ENCODE measurements at places on chromosomes 3 and 15. TPM values are rescaled to one million over a fixed set of nuclear protein-coding genes. Genes with fewer than 3 reads are reported as not detected.

DNA sequence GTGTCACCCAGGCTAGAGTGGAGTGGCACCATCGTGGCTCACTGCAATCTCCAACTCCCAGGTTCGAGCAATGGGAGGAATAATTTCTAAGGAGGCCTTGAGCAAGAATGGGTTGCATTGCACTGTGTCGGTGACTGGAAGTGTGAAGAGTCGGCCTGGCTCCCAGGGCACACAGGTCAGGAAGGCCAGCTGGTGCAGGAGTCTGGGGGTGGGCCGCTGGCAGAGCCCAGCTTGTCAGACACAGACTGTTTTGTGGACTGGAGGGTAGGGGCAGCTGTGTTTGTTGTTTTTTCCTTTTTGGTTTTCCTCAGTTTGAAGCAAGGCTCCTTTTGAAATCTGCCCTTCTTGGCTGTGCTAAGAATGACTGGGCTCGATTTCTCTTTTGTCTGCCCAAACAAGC, 66.2 kb downstream of the ITGA11 start:
- no peak for DNase-seq
- H3K4me1 ChIP-seq = no peaks in the 10 kb centered on the region
- H3K4me3 ChIP-seq = no peak overlapping the region
- no peak overlapping the region for H3K27ac ChIP-seq
- H3K27me3 ChIP-seq = no peaks in the 10 kb centered on the region
- no peaks in the 10 kb centered on the region for H3K36me3 ChIP-seq

DNA sequence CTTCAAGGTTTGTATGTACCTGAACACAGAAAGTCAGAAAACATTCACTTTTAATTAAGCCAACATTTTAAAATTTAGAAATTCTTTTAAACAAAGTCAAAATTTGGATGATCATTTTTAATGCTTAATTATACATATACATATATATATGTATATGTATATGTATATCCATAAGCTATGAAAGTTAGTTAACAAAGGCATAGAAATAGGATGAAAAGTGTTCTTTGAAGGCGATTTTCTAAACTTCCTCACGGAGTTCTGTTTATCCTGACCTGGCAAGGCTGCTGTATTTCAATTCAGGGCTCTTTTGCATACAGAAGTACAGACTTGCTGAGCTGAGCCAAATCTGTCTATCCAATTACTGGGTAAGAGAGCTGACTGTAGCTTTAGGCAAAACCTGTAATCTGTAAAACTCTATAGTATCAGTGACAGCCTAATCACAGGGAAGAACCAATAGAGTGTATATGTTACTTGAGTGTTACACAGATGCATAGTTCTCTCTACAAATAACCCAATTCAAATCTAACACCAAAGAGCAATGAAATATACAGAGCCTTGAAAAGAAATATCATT, 32.1 kb upstream of the THRB start:
- no peak overlapping the region for H3K4me3 ChIP-seq
- H3K27me3 ChIP-seq = peaks cover 8% of the 10 kb centered on the region
- no peak for DNase-seq
- no peak overlapping the region for H3K27ac ChIP-seq
- no peaks in the 10 kb centered on the region for H3K36me3 ChIP-seq
- H3K4me1 ChIP-seq = no peaks in the 10 kb centered on the region

GRCh38 chr3:56409790-56410189, 58.5 kb downstream of the ERC2 start:
- H3K27me3 ChIP-seq = no peaks in the 10 kb centered on the region
- peaks cover 5% of the 10 kb centered on the region for H3K36me3 ChIP-seq
- no peak for DNase-seq
- no peak overlapping the region for H3K4me3 ChIP-seq
- no peak overlapping the region for H3K27ac ChIP-seq
- peaks cover 5% of the 10 kb centered on the region for H3K4me1 ChIP-seq

DNA sequence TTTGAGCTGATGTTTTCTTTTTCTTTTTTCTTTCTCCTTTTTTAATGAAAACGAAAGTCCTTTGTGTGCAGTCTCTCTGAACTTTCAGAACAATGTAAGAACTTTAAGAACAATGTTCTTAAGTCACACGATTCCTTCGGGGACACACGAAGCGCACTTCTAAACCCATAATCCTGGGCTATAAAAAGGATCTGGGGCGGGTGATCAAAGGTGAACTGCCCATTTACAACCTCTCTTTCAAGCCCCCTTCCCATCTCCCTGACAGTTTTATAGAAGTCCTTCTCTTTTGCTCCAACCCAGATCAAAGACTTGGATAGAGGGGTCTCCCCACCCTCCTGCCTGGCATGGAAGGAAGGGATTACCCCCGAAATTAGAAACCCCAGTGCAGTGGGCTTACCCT, 126.8 kb downstream of the BDH1 start:
- H3K27me3 ChIP-seq = no peaks in the 10 kb centered on the region
- no peak overlapping the region for H3K27ac ChIP-seq
- no peaks in the 10 kb centered on the region for H3K4me1 ChIP-seq
- no peak for DNase-seq
- no peaks in the 10 kb centered on the region for H3K36me3 ChIP-seq

Gene SAMD7
- not detected for total RNA-seq

Gene TGM4
- not detected for total RNA-seq

Gene USP50
- not detected for total RNA-seq
